ENCODE measurements at places on chromosomes 11 and 22.

- no peak for DNase-seq
Observed at GRCh38 chr22:32823024-32823730, 21.7 kb downstream of the TIMP3 start.

- DNase-seq, result no peak
Observed at GRCh38 chr11:33543823-33544222, 156.8 kb downstream of the C11orf91 start.

DNA sequence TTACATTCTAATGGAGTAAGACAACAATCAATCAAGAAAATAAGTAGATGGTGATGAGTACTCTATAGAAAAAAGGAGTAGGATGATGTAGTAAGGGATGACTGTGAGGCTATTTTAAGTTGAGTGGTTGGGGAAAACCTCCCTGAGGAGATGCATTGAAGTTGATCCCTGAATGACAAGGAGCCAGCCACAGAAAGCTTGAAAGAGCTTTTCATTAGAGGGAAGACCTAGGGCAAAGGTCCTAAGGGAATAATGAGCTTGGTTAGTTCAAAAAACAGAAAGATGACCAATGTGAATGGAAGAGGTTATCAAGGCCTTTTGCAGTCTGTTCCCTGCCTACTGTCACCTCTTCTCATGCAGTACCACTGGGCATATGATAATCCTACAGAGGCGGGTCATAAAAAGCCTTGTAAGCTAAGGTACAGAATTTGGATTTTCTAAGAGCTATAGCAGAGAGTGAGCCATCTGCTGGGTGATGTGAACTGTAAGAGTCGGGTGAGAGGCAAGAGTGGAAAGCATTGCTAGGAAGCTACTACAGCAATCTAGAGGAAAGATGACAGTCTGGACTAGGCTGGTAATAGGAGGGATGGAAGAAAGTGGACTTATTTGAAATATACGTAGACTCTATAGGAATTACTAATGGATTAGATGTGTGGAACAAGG is 3.1 kb downstream of the PPP2R1B start:
- no peak for DNase-seq

- no peak for DNase-seq
Observed at GRCh38 chr11:106012744-106013143, 9.3 kb downstream of the MSANTD4 start.

GRCh38 chr11:95262994-95263765 is 32.2 kb upstream of the SESN3 start:
- no peak for DNase-seq

GRCh38 chr11:90438069-90438468 is 215.2 kb upstream of the CHORDC1 start:
- no peak for DNase-seq
